ENCODE measurements at places on chromosomes 3 and 15.

DNA sequence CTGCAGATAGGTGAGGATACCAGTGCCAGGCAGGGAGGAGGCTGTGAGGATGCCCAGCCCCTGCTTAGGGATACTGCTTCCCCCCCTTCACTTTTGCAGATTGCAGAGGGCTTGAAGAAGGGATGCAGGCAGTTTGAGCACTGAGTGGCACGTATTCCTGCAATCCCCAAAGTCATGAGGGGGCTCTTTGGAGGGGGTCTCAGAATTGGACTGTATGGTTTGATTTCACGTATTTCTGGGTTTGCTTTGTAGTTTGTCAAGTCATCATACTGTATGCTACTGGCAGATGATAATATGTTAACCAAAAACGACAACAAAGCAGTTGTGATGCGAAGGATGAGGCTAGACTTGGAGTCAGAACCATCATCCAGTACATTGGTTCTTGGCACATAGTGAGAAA is 28.1 kb downstream of the CHST14 start:
- DNase-seq, result no peak

DNA sequence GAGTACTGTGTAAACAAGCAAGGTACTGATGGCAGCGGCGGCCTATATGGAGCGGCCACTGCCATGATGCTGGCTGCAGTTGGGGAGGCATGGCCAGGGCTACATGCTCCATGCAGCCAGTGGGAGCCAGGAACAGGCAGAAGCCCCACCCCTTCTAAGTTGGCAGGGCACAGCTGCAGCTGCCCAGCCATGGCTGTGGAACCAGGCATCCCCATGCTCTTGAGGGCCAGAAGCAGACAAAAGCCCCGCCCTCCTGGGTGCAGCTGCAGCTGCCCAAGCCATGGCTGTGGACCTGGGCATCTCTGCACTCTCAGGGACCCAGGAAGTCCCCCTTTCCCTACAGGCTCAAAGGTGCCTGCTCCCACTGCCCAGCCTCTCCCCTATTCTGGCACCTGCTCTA is 150.9 kb downstream of the FMN1 start:
- no peak for DNase-seq

DNA sequence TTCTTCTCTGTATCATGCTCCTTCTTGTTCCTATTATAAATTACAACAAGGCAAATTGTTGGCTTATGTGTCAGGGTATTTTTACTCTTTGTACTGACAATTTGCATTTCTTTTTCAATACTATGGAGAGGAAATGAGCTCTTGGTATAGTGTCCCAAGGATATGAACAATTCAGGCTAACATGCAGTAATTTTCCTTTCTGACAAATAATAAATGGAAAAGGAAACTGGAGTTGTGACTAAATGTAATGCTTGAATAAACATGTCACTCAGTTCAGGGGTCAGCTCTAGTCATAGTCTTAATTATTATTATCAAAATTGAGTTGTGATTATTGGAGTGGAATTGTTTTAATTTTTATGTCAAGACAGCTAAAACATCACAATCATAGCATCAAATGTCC is 256.0 kb upstream of the ZPLD1 start:
- DNase-seq, result no peak

DNA sequence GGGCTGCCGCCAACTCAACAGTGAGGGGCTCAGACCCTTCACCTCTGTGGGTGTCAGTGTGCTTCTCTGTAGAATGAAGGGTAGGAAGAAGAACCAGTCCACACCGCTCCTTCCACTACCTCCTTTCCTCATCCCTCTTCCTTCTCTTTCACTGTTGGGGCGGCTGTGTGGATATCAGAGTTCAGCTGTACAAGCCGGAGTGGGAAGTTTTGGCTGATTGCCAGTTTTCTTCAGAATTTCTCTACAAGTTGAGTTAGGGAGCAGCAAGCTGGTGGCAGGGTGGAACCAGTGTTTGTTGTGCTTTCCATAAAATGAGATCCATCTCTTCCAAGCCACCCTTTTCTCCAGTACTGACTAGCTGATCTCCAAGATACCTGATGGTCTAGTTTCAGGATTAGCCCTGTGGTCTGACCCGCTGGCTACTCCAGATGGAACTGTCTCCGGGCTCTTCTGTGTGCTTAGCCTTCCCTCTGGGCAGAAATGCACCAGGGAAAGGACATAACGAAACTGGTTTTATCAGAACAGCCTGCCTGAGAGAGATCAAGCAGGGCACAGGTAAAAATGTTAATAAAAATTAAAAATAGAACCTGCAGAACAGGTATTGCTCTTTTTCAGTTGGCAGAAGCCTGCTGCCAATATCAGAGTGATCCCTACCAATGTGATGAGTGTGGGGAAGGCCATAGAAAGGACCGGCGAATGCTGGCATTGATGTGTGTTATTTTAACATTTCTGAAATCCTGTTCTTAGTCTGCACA is 169.9 kb upstream of the TSC22D2 start:
- DNase-seq, result no peak

- no peak for DNase-seq
Observed at GRCh38 chr15:90024406-90024805, 23.3 kb downstream of the ZNF710 start.

DNA sequence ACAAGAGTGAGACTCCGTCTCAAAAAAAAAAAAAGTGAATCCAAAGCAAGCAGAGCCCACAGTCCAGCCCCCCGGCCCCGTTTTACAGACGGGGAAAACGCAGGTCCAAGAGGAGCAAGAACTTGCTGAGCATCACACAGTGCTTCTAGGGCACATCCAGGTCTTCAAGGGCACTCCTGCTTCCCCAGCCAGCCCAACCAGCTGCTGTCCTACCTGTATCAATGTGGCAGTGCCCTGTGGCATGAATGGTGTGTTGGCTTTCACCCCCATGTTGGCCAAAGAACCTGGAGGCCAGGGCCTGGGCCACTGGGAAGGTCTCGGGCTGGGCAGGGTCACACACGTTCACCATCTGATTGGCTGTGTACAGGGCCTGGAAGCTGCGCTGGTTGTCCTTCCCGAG is 4.6 kb downstream of the MAN2C1 start:
- DNase-seq, result no peak

DNA sequence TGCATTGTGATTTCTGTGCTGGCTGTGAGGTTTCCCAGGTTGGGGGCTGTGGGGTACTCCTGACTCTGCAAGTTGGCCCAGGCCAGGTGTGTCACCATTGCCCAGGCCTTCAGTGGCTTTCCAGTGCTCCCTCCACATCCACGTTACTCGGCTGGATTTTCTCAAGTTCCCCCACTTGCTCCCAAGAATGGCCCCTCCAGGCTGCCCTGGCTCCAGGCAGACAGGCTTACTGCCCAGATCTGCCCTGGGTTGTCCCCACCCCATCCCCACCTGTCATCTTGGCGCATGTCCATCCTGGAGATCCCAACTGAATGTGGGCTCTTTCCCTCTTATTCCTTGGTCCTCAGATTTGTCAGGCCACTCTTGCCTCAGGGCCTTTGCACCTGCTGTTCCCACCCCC is 3.6 kb downstream of the APBA2 start:
- no peak for DNase-seq

DNA sequence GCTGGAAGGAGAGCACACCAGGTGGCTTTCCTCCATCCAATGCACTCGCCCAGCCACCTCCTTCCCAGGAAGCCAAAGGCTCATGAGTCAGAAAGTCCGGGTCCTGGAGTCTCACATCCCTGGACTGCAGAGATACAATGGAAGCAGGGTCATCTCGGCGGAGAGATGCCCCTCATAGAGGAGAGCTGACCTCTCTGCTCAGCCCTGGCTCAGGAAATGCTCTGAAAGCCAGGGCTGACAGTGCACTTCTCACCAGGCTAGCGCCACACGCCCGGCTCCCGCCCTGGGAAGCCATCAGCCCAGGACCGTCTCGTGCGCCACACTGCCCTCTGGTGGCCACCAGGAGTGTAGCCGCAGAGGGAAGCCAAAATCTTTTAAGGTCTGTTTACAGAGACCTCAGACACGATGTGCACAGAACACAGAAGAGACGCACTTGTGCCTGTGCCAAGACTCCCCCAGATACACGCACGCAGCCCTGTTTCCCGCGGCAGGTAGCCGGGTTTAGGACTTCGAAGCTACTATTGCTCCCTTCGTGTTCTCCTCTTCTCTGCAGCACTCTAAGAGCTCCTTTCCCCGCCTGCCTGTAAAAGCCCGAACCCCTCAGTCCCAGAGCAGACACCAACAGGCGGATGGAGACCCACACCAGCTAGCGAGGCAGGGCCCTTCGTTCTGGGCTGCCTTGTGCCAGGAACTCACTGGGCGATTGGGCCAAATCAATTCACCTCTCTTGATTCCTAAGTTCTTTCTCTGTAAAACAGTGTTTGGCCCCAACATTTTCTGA is 9.7 kb downstream of the NTRK3 start:
- DNase-seq, result peak; percentile 86

All from urothelium cell line (cell line).